ENCODE measurements at places on chromosomes 2 and 18. TPM values are rescaled to one million over a fixed set of nuclear protein-coding genes. Genes with fewer than 3 reads are reported as not detected.

GRCh38 chr2:15846626-15847025, 93.7 kb upstream of the MYCN start:
- no peaks in the 10 kb centered on the region for H3K27me3 ChIP-seq
- H3K36me3 ChIP-seq, result no peaks in the 10 kb centered on the region
- no peaks in the 10 kb centered on the region for H3K4me1 ChIP-seq
- H3K4me3 ChIP-seq, result no peak overlapping the region
- DNase-seq, result no peak
- H3K27ac ChIP-seq, result no peak overlapping the region

The FOXI3 gene
- total RNA-seq, result not detected

- H3K27ac ChIP-seq, result no peak overlapping the region
- no peak for DNase-seq
- no peaks in the 10 kb centered on the region for H3K36me3 ChIP-seq
- no peaks in the 10 kb centered on the region for H3K27me3 ChIP-seq
- no peak overlapping the region for H3K4me3 ChIP-seq
Observed at GRCh38 chr2:39937621-39938020, 158.6 kb upstream of the THUMPD2 start.

GRCh38 chr2:152443771-152444170, 108.8 kb downstream of the FMNL2 start:
- H3K4me3 ChIP-seq, result no peak overlapping the region
- H3K36me3 ChIP-seq, result no peaks in the 10 kb centered on the region
- H3K27me3 ChIP-seq, result no peaks in the 10 kb centered on the region
- peaks cover 27% of the 10 kb centered on the region for H3K4me1 ChIP-seq
- peak overlapping the region; percentile 15 for H3K27ac ChIP-seq
- DNase-seq, result no peak

The FER1L5 gene
- total RNA-seq, result 0.13 TPM

The ANKRD23 gene
- total RNA-seq, result 4.4 TPM
